Activated CD4-positive, alpha-beta T cell treated with anti-CD3 and anti-CD28 coated beads for 4 hours (primary cell): ENCODE measurements at places on chromosomes 2 and 18.

- no peak for DNase-seq
Measured at GRCh38 chr2:138087751-138088593, 123.7 kb downstream of the HNMT start.

DNA sequence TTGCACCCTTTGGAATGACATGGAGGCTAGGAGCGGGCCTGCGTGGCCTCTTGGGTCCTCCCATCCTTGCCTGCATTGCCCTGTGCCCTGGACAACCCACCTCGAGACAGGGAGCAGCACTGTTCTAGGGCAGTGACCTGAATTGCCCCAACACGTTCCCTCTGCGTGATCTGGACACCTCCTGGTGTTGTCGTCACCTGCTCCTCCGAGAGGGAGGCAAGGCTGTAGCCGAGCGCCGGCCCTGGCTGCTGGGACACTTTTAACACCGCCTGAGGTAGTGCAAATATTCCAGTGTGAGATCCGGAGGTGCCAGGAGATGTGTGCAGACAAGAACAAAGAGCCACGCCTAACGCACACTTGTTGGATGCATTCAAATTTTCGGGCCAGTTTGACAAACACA lies 131.5 kb downstream of the SMAD7 start:
- no peak for DNase-seq

DNA sequence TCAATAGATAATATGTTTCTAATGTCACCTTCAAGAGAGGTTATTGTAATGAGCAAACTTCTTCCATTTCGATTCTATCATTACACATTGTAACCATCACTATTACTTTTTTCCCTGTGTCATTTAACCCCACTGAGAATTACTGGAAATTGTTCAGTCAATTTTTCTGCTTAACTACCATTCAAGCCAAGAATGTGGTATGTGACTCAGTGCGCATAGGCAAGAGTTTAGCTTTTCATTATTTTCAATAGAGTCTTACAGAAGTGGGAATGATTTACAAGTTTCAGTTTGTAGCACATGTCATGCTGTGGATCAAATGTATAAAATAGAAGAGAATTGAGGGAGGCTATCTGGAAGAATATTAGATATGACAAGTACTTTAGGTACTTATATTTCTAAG lies 34.3 kb upstream of the PIEZO2 start:
- no peak for DNase-seq

DNA sequence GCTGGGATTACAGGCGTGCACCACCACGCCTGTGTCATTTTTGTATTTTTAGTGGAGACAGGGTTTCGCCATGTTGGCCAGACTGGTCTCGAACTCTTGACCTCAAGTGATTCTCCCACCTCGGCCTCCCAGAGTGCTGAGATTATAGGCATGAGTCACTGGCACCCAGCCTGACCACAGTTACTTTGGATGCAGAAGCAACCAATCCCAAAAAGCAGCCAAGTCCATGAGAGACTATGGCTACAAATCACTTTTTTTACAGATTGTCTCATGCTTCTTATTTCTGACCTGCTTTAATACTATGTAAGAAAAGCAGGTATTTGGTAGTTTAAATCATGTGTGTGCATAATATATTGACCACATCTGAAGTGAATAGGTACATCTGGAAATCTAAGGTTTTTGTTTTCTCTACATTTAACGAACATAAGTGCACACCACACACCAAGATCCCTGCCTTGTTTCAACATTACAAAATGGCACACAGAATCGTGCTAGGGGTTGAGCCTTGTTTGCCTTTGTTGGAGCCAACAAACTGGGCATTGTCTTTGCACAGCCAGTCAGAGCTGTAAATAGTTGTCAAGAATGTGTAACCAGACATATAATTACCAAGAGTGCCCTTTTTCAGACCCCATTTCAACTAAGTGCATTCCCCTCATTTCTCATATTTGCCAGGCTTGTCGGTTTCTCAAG lies 18.3 kb upstream of the MAP4K4 start:
- DNase-seq = no peak

GRCh38 chr2:54618646-54619565 lies 104.6 kb upstream of the EML6 start:
- DNase-seq = no peak

DNA sequence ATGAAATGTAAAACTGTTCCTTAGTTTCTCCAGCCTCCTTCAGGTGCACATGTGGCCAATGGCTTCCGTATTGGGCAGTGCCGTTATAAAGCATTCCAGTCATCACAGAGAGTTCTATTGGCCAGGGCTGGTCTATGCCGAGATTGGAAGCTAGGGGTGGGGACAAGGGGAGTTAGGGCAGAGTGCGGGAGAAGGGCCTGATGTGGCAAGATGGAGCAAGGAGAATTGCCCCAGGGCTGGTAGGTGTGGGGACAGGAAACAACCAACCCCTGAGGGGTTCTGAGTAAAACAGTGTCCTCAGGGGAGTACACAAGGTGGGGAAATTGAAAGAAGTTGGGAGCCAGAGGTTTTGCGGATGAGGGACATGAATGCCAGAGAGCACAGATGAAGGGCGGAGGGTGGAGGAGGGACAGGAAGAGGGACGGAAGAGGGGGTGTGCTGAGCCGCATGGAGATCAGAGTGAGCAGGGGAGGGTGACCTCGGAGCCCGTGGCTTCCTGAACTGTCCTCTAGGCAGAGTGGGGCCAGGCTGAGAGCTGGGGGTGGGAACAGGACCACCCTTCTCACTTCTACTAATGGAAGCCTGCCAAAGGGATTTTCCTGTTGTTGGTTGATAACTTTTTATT lies 9.1 kb upstream of the ATP6V1C2 start:
- DNase-seq = no peak

- no peak for DNase-seq
Measured at GRCh38 chr2:227335713-227336112, 10.7 kb downstream of the MFF start.

DNA sequence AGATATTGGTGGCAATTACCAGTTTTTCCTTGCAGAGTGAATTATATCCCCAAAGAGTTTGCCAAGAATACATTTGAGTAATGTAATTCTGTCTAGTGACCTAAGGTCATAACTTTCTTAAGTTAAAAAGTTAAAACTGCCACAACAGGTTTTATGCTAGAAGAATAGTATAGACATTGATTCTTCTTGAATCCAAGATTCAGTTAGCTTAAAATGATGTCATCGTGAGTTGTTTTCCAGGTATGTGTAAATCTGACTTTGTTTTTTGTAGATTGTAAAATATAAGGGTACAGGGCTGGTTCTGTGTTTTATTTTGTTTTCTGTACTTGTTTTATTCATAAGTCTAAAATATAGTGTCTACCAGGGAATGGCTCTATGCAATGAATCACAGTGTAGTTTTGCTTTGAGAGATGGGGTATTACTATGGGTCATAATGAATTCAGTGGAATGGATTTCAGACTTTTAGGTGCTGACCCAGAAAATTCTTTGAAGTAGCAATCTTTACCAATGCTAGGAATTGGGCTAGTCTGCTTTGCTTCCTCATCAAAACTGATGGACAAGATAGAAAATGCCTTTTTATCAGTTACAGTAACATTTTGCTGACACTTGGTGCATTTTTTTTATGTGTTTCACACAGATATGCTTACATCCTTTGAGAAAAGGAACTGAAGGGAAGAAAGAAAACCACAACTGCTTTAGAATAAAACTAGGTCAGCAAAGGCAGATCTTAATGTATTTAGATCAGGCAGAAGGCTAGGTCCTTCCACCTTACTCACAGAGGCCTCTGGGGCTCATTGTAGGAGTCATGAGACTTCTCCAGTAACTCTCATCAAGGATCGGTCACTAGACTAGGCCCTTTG lies 20.8 kb upstream of the MGAT5 start:
- DNase-seq = no peak

- DNase-seq = no peak
Measured at GRCh38 chr2:218008060-218009040, 5.6 kb upstream of the TNS1 start.

DNA sequence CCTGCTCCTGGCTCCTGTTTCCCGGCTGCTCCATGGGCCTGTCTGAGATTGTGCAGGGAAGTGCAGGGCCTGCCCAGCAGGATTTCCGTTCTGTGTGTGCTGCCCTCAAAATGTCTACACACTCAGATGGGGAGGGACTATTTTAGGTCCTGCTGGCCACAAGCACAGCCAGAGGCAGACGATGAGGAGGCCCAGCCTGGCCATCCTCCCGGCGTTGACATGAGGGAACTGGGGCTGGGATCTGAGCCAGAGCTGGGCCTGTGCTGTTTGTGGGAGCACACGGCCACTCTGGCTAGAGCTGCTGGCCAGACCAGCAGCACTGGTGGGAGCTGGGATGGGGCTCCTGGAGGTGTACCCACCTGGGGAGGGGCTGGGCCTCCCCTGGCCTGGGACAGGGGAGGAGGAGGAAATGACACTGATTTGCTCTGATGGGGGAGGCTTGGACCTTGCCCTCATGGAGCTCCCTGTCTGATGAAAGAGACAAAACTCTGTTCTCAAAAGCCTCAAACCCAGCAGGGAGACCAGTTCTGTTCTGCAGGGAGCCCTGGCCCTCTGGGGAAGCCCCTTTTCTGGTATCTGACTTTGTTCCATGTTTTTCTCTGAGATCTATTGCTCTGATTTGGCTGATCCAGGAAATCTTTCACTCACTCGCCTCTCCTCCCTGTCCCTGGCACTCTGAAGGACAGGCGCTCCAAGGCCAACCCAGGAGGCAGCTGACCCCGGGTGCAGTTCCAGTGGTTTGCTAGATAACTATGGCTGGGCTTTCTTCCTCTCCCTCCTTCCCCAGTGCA lies 161.8 kb downstream of the DYSF start:
- DNase-seq = no peak

DNA sequence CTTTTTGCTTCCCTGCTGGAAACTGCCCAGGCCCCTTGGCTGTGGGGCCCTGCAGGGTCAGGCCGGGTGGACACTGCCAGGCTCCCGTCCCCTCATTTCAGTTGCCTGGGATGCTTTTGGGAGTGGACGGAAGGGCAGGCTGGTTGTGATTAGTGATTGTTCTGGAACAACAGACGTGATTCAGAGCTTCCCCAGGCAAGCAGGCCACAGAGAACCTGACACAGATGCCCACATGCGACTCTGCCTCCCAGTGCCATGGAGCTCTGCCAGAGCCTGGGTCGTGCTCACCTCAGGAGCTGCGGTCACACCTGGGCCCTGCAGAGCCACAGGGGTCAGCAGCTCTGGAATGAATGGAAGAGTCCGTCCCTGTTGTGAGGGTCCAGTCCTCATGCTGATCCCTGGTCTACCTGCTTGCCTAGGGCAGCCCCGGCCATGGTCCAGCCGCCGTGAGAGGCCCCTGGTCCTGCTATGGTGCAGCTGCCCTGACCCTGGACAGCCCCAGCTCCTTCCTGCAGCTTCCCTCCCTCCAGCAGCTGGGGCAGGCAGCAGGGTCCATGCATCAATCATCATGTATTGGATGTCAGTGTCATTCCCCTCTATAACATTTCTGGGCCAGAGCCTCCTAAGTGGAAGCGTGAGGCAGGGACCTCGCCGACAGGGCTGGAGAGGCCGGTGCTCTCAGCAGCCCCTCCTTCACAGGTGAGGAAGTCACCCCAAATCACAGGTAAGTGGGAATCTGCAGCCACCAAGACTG lies 518.6 kb upstream of the MYT1L start:
- no peak for DNase-seq

GRCh38 chr2:49959961-49960553 lies 805.7 kb upstream of the FSHR start:
- no peak for DNase-seq

DNA sequence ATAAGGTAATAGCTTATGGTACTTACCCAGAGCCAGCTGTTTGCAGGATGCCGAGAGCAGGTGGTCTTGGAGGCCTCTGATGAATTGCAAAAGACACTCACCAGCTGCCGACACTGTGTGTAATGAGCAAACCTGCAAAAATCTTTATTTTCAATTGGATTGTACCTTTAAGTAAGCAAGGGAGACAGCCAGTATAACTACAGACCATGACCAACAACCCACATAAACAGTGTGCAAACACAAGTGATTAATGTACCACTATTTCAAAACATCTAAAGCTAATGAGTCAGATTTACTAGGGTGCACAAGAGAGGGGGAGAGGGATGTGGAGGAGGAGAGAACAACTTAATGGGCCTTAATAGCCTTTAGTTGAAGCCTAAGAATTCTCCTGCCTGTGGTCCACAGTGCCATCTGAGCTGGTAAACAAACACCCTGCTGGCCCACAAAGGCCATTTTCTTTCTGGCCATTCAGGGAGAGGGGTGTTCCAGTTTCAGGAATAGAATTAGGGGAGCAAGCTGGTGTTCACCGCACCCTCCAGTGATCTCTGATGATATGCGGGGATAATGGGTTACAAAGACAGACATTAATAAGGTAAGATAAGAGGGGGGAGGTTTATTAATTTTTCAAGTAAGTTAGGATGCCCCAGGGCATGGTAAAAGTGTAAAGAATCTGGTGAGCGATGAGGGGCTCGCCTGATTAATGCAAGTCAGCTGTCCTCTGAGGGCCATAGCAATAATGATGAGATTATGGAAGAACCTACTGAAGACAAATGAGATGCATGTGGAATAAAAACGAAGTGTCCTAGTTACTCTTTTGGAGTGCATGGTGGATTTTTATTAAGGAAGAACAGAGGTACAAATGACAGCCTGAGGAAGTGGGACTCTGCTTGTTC lies 196.4 kb downstream of the HRH4 start:
- no peak for DNase-seq

GRCh38 chr2:42602218-42602875 lies 33.9 kb downstream of the MTA3 start:
- no peak for DNase-seq

DNA sequence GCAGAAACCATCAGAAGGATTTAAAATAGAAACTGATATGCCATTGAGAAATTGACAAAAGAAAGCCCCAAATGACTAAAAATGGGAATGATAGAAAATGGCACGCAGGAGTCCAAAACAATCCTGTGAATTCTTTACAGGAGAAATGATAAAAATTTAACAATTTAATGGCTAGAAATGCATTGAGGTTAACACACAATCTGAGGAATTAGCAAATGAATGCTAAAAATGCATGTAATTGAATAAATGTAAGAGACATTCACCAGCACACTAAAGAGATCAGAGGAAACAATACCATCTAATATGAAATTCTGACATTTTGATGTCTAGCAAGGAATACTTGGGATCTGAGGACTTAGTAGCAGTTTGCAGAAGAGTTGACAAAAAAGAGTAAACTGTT lies 37.0 kb downstream of the MARCHF4 start:
- DNase-seq = no peak

- DNase-seq = no peak
Measured at GRCh38 chr2:52939250-52939649, 828.4 kb upstream of the CHAC2 start.

DNA sequence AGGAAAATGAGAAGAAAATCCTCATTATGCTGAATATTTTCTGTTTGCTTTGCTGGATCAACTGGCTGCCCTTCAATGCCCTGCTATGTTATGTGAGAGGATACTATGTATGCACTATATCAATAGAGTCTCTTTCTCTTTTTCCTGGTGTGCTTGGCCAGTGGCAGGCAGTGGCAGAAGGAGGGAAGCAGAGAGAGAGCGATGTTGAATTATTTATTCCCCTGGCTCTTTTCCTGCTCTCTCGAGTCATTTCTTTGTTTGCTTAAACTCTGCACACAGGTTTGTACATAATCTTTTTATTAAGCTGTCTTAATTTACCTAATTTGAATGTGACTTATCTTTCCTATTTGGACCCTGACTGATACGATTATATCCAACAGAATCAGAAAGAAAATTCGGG lies 1727.3 kb downstream of the SUCLG1 start:
- DNase-seq = no peak

- no peak for DNase-seq
Measured at GRCh38 chr2:149089068-149089467, 50.6 kb downstream of the LYPD6B start.
